Kasumi-1 (cell line): ENCODE measurements at places on chromosomes 1 and 21.

DNA sequence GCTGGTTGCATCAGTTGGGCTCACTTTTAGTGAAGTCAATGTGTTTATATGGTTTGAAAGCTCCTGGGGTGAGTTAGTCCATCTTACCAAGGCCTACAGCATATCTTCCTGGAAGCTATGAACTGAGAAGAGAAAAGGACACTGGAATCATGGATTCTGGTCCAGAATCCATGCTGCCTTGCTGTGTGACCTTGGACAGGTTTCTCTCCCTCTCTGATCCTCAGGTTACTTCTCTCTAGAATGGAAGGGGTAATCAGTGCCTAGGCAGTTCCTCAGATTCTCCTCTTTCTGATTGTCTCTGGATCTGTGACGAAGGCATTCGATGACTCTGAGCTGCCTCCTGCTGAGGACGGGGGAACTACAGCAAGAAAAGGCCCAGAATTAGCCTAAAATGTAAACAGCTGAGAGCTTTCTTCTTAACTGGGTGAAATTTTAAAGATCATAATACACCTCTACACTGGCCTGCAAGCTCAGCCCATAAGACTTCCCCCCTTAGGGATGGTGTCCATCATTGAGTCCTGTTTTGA lies 425.0 kb upstream of the VAMP3 start:
- DNase-seq, result no peak

DNA sequence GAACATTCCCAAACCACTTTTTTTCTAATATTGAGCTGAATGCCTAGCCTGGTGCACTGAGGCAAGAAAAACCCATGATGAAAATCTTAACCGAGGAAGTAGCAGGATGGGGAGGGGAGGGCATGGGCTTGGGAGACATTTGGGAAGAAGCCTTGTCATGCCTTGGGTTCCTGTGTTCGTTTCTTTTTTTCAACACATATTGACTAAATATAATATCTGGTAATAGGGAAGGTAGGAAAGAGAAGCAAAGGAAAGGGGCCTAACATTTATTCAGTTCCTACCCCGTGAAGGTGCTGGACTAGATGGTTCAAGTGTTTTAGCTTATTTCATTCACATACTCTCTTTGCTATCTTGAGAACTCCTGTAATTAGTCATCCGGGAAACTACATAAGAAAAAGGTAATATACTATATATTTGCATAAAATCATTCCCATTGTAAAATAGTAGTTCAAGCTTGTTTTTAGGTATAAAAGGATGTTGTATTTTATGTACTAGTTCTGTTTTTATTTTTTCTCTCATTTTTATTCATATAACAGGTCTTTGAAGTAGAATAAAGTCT lies 62.1 kb downstream of the ST3GAL3 start:
- DNase-seq, result no peak

DNA sequence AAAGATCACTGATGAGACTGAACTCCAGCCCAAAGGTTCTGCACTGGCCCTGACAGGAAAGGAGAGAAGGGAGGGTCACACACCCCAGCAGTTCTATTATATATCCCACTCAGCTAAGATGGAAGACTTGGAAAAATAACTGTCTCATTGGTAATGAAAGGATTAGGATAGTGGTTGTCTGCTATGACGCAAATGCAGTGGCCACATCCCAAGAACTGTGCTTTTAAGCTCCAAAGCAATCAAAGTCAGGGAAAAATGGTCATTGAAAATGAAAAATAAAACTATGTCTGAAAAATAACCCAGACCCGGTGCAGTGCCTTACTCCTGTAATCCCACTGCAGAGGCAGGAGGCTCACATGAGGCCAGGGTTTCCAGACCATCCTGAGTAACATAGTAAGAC lies 31.0 kb downstream of the PSMG1 start:
- no peak for DNase-seq

DNA sequence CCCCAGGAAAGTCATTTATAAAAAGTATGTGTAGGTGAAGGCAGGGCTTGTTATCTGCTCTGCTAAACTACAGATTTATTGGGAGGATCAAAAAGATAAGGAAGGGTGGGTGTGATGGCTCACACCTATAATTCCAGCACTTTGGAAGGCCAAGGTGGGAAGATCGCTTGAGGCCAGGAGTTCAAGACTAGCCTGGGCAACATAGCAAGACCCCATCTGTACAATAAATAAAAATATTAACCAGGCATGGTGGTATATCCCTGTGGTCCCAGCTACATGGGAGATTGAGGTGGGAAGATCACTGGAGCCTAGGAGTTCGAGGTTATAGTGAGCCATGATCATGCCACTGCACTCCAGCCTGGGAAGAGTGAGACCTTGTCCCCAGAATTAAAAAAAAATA lies 86.4 kb downstream of the NENF start:
- no peak for DNase-seq

GRCh38 chr1:78620666-78621065 lies 418 bp downstream of the IFI44L start:
- no peak for DNase-seq

GRCh38 chr1:111733992-111734341 lies 5.2 kb downstream of the INKA2 start:
- DNase-seq, result peak; percentile 83

- DNase-seq, result no peak
Observed at GRCh38 chr1:195733408-195733807, 874.8 kb downstream of the KCNT2 start.

DNA sequence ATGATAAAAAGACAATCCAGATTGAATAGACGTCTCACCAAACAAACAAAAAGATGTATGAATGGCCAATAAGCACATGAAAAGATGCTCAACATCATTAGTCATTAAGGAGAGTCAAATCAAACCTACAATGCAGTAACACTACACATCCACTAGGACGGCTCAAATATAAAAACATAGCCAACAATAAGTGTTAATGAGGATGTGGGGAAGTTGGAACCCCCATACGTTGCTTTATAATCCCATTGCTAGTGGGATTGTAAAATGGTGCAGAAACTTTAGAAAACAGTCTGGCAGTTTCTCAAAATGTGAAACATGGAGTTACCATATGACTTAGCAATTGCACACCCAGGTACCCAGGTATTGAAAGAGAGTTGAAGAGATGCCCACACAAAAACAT lies 14.7 kb upstream of the IL24 start:
- no peak for DNase-seq

GRCh38 chr1:162716123-162716522 lies 74.4 kb upstream of the HSD17B7 start:
- no peak for DNase-seq

DNA sequence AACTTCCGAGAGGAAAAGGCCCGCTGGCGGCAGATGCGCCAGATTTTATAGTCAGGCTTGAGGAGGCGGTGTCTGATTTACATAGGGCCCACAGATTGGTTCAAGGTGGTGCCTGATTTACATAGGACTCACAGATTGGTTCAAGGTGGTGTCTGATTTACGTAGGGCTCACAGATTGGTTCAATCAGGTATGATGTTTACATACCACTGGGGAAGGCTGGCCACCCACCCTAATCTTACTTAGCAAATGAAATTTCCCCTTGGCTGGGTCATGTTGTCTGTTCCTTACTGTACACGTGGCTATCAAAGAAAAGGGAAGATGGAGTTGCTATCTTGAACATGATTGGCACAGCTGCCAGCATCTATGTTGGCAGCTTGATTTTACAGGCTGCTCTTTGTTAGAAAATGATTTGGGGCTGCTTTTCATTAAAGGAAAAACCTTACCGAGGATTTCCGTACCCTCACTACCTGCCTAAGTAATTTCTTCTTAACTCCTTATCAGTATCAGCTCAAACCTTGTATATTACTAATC lies 96.3 kb downstream of the SETD4 start:
- no peak for DNase-seq

DNA sequence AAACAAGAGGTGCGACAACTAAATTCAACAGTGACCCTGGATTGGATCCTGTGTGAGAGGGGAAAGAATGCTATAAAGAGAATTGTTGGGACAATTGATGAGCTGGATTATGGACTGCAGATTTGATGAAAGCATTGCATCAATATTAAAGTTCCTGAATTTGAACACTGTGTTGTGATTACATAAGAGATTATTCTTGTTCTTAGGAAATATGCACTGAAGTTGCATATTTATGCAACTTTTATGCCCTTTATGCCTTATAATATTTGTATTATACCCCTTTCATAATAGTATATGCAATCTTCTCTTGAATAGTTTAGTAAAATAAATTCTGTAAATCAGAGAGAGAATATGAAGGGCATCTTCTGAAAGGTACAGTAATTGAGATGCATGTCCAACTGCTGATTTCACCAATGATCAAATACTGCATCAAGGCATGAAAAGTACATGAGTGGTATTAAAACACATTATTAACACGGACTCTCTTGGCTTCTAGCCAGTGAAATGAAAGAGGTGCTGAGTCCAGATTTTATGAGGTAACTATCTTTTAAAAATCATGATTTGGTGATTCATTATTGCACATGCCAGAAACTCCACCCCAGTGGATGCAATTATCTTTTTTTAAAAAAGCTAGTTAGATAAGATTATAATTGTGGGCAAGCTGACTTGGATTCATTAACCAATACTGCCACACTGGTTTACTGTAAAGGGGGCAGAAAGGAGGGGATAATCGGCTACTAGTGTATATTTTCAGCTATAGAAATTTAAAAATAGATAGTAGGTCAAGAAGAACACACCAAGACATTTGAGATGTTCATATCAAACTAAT lies 19.9 kb upstream of the LPAR3 start:
- no peak for DNase-seq

DNA sequence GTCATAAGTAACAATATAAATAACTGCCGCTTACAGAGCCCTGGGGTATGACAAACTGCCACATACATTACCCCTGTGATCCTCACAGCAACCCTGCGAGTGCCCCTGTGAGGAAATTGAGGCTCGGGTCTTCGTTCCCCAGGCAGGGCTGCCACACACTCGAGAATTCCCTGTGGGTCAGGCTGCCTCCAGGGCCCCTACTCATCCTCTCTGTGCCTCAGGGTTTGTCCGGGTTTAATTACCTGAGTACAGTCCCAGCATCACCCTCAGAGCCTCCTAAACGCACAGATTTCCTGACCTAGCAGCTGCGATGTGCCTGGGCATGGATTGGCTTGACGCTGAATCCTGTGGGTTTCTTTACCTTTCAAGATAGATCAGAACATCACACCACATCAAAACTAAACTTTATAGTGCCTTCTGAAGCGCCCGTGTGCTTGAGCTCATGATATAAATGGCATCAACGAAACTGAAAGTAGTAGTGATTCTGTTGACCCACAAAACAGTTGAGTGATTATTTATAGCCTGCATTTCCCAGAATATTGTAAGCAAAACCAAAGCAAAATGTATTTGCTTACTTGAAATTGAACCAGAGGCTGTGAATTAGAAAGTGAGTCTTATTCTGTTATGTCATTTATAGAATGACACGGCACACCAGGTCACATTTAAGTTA lies 14.0 kb downstream of the SLC37A1 start:
- DNase-seq, result no peak

DNA sequence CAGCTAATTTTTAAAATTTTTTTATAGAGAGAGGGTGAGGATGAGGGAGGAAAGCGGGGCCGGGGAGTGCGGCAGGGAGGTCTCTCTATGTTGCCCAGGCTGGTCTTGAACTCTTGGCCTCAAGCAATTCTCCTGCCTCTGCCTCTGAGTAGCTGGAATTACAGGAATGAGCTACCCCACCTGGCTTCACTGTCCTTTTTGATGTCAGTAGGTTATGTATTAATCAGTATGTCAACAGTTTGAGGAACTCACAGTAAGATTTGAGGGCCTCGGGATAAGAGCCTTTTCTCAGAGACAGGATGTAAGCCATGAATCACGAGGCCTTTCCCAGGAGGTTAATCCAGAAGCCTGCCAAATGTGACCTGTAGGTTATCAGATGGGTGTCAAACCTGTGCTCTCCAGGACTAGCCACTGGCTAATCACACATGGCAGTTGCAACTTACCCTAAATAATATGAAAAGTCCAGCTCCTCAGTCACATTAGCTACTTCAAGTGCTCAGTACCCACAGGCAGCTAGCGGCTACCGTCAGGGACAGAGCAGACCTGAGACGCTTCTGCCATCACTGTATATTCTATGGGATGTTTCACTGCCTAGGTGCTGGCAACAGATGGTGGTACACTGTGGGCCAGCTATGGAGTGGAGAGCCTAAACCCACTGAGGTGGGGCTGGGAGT lies 33.1 kb downstream of the TRIM67 start:
- no peak for DNase-seq

- DNase-seq, result no peak
Observed at GRCh38 chr1:87212431-87213134, 116.1 kb upstream of the LMO4 start.

DNA sequence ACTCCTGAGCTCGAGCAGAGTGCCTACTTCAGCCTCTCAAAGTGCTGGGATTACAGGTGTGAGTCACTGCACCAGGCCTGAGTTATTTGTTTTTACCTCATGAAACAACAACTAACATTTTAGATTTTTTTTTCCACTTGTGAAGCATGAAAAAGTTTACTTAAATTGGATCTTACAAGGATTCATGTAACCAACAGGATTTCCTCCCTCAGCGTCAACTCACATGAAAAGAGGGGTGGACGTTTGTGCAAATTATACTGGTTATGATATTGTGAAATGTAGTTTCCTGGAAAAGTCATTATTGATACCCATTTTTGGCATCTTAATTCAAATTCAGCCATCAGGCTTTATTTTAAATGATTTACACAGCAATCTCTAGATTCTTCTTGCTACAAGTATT lies 6.5 kb downstream of the CNST start:
- peak; percentile 44 for DNase-seq

- no peak for DNase-seq
Observed at GRCh38 chr1:167165948-167166689, 54.6 kb upstream of the POU2F1 start.

GRCh38 chr1:205108464-205108863 lies 13.3 kb downstream of the RBBP5 start:
- DNase-seq, result no peak

DNA sequence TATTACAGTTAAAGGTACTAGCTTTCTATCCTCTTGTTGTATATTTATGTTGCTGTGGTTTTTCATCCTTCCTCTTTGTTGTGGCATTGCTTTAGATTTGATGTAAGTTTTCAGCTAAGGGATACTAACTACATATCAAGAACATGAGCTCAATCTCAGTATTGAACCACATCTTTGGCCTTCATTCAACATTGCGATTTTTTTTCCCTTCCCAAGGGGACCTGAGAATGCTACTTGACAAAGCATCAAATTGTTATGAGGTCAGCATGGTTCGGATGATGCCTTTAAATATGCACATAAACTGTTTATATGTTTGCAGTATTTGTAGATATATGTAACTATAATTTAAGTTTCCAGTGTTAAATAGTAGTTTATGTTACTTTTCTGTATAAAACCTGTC lies 31.7 kb upstream of the GPR88 start:
- DNase-seq, result no peak

DNA sequence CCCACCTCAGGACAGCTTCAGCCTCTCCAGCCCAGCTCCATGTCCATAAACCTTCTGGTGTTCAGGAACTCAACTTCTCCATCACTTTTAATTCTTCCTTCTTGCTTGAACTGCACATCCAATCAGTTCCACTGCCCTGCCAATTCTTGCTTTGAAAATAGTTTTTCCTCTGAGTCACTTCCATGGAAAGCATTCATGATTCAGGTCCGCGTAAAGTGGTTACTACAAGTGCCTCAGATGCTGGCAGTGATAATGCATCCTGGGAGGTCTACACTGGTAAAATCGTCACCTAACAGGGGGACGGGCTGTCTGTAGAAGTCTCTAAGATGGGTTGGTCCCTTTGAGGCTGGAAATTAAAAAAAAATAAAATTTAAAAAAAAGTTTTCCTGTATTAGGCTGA lies 25.9 kb upstream of the RCAN1 start:
- DNase-seq, result no peak
